ENCODE measurements at places on chromosomes 6 and 20. TPM values are rescaled to one million over a fixed set of nuclear protein-coding genes. Genes with fewer than 3 reads are reported as not detected.

DNA sequence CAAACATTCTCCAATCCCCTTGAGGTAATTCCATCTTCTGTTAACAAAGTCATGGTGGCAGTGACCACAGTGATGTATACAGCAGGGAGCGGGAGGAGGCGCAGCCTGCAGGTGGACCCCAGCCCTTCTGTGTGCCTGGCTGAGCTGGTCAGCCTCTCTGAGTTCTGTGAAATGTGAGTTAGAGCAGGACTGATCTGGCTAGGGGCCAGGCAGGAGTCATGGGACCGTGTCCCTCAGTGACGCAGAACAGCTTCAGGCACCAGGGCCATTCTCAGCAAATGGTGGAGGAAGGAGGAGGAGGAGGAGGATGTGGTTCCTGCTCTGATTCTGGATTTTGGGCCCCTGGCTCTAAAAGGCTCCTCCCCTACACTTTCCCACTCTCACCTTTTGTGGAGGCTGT is 6.9 kb downstream of the PHACTR3 start:
- DNase-seq, result no peak

- no peak for DNase-seq
Measured at GRCh38 chr6:134166511-134167261, 114.3 kb upstream of the SLC2A12 start.

- DNase-seq, result no peak
Measured at GRCh38 chr6:168485818-168486217, 44.8 kb downstream of the SMOC2 start.

- no peak for DNase-seq
Measured at GRCh38 chr6:100965067-100965466, 83.9 kb upstream of the ASCC3 start.

DNA sequence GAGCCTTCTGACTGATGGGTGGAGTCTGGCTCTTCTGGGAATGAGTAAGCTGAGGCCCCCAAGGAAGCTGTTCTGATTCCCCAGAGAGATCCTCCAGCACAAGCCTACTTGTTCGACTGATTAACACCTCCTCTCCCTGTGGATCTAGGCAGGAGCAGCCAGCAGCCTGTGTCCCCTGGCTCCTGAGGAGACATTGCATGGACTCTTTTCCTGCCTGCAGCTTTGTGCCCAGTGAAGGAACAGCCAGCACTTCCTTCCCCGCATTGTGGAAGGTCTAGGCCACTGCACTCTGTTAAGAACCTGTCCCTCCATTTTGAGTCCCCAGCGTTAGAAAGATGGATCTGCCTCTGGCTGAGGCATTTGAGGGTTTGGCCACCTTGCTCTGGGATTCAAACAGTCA is 29.1 kb downstream of the LRFN2 start:
- no peak for DNase-seq

GRCh38 chr6:35092362-35093117 is 48.6 kb downstream of the TCP11 start:
- DNase-seq, result no peak

The DEFB132 gene
- total RNA-seq, result not detected

The DEFB127 gene
- not detected for total RNA-seq

- DNase-seq, result no peak
Measured at GRCh38 chr20:21104921-21105320, 1.2 kb downstream of the LINC00237 start.

The ANKS1A gene
- 20.1 TPM for total RNA-seq

The SSR1 gene
- total RNA-seq, result 132 TPM

GRCh38 chr6:11224252-11224965 is 8.1 kb downstream of the NEDD9 start:
- no peak for DNase-seq

The PRND gene
- total RNA-seq, result 371 TPM

The TMC2 gene
- total RNA-seq, result not detected

DNA sequence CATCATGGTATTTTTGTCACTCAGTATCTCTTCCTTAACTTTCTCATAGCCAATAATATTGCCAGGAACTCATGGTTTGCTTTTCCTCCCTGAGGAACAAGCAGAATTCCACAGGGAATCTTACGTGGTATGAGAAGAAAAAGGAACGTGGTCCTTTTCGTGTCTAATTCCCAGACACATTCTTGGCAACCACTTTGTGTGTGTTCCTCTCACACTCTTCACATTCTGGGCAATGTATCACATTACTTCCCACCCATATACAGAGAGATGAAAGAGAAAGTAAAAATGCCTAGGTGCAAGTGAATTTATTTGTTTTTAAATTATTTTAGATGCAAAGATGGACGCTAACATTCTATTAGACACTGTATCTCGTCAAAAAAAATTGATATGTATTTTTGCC is 102.7 kb downstream of the PTPRK start:
- no peak for DNase-seq

The NRSN1 gene
- total RNA-seq, result not detected

- DNase-seq, result no peak
Measured at GRCh38 chr6:127147534-127147933, 29.1 kb downstream of the RSPO3 start.

DNA sequence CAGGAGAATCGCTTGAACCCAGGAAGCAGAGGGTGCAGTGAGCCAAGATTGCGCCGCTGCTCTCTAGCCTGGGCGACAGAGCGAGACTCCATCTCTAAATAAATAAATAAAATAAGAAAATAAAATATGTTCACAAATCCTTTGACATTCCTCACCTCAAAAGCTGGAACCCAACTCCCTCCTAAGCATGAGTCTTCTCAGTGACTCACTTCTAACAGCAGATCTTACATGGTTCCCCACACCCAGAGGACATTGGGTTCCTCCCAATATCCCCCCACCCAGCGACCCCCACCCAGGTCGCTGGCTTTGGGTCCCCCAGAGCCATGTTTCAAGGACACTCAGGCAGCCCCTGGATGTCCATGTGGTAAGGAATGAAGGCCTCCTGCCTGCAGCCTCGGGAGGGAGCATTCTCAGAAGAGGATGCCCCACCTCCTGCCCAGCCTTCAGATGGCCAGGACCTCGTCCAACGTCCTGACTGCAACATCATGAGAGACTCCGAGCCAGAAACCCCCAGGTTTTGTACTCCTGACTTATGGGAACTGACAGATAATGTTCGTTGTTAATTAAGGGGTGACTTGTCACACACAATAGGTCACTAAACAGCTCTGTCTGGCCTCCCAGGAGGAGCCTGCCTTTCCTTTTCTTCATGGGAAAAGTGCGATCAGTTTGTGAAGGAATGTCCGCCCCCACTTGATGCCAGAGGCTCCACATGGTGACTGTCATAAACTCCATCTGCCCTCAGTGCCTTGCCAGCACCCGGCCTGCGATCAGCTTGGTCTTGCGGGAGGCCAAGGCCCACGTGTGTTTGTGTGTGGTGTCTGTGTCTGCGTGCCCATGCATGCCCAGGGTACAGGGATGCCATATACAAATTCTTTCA is 10.1 kb upstream of the GMEB2 start:
- DNase-seq, result no peak

DNA sequence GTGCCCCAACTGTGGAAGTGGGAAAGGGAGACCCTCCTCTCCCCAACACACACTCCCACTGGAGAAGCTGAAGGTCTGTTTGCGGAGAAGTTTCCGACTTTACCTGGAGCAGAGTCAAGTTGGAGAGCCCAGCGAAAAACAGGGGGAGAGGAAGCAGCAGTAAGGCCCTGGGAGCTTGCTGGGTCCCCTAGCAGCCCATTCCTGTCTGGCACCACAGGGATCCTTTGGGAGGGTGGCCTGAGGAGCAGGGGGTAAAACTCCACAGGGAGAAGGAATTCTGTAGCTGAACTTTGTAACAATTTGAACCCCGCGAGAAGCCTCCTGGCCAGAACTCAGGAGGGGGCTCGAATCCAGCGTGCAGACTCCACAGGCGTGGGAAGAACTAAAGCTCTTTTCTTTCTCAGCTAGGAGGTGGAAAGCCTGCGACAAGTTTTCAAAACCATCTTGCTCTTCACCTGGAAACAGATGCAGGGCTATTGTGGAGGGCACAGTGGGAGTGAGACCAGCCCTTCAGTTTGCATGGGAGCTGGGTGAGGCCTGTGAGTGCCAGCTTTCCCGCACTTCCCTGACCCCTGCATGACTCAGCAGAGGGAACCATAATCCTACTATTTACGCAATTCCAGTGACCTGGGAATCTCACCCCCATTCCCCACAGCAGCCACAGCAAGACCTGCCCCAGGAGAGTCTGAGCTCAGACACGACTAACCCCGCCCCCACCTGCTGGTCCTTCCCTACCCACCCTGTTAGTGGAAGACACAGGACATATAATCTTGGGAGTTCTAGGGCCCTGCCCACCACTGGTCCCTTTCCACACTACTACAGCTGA is 25.8 kb downstream of the SERPINB9 start:
- DNase-seq, result no peak

The LCA5 gene
- total RNA-seq, result 3.6 TPM

GRCh38 chr6:79648328-79648727 is 17.2 kb downstream of the SH3BGRL2 start:
- no peak for DNase-seq

The TRIM10 gene
- not detected for total RNA-seq

- DNase-seq, result no peak
Measured at GRCh38 chr6:143335865-143336264, 114.6 kb downstream of the ADAT2 start.

The OR2H2 gene
- not detected for total RNA-seq

DNA sequence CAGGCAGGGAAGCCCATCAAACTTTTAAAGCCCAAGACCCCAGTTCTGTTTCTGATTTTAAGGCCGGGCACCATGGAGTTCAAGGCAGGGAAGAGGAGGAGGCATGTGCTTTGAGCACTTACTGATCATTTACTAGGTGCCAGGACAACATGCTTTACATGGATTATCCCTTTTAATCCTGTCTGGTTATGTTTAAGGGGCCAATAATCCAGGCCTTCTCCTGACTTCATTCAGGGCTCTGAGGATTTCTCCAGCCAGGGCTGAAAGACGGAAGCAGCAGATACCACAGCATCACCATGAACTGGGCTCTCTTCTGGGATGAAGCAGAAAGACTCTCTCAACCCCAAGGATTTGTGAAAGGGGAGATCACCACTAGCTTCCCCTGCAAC is 4.1 kb downstream of the CCND3 start:
- DNase-seq, result no peak

The CLVS2 gene
- total RNA-seq, result 0.28 TPM

The IL17A gene
- total RNA-seq, result not detected

GRCh38 chr20:57837208-57838035 is 127.6 kb upstream of the PMEPA1 start:
- no peak for DNase-seq

- DNase-seq, result no peak
Measured at GRCh38 chr6:144478483-144478882, 193.3 kb downstream of the UTRN start.

GRCh38 chr6:13413900-13414555 is 73.4 kb downstream of the GFOD1 start:
- no peak for DNase-seq

The SSTR4 gene
- total RNA-seq, result not detected

The TDP2 gene
- 33.9 TPM for total RNA-seq

GRCh38 chr6:45951321-45952167 is 64.1 kb downstream of the CLIC5 start:
- no peak for DNase-seq

DNA sequence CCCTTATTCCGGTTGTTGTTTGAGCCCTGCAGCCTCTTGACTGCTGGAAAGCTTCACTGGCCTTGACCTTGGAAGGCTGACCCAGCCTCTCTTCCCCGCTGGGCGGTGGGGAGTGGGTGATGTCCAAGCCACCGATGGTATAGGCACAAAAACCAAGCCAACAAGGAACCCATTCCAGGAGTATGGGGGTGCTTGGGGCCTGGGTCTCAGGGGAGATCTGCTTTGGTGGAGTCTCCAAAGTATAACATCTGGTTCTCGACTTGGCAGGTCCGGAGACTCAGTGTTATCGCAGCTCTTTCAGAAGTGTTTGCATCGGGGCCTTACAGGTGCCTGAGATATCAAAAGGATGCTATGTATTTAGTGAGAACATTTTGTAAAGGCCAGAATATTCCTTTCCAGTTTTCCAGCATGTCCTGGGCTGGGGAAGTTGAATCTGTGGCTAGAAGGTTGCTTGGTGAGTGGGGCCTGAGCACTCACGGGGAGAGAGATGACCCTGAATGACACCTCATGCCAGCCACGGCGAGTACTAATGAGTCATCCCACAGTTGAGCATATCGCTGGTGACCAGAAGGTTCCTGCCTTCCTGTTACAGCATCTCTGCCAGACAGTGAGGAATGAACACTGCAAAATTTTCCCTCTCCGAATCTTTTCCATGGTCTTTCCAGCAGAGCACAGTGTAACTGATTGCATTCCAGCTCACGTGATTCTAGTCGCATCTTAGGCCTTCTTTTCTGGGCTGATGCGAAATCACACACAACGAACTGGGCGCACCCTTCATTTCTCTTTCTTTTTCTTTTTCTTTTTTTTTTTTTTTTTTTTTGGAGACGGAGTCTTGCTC is 133.9 kb downstream of the ZDHHC14 start:
- DNase-seq, result no peak

GRCh38 chr6:40378725-40379074 is 208.5 kb downstream of the LRFN2 start:
- DNase-seq, result no peak

The SLA2 gene
- not detected for total RNA-seq

DNA sequence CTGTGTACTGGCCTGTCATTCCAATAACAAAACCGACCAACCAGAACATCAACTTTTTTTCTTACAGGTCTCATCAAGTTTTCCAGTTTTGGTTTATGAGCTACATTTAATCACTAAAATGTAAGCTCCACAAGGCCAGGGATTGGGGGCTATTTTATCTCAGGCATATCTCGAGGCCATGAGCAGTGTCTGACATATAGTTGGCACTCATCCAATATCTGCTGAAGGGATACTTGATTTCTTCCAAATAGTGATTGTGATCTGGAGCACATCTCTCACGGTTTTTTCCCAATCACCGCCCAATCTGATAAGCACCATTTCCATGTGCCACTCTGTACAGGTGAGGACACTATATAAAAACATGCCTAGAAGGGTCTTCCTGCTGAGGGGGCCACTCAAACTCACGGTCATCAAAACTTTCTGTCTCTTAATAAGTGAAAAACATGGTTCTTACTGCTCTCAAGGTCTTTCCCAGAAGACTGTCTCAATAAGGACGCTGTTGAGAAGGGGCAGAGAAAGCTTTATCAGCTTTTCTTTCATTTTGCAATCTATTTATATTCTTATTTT is 65.5 kb downstream of the MAN1A1 start:
- DNase-seq, result no peak

DNA sequence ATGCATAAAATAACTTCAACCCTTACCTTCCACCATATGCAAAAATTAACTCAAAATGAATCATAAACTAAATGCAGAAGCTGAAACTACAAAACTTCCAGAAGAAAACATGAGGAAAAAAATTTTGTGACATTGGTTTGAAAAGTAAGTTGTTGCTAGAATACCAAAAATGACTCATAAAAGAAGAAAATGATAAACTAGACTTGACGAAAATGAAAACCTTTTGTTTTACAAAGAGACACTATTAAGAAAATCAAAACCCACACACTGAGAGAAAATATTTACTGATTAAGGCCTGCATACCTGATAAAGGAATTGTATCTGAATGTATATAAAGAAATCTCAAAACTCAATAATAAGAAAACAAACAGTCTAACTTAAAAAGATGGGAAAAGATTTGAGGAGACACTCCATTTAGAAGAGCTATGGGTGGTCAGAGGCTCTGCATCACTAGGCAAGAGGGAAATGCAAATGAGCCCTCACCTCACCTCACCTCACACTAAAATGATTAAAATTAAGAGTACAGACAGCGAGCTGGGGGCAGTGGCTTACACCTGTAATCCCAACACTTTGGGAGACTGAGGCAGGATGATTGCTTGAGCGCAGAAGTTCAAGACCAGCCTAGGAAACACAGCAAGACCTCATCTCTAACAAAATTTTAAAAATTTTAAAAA is 97.6 kb upstream of the CST7 start:
- DNase-seq, result no peak

The ARHGAP40 gene
- total RNA-seq, result 0.64 TPM

The RIPOR2 gene
- total RNA-seq, result 1.1 TPM

The ATP6V1G2 gene
- total RNA-seq, result 1.8 TPM

- no peak for DNase-seq
Measured at GRCh38 chr20:44938637-44939036, 21.6 kb downstream of the TOMM34 start.

Measured in endothelial cell (in vitro differentiated cells).